Stimulated activated CD8-positive, alpha-beta memory T cell treated with anti-CD3 and anti-CD28 coated beads, Interleukin-2, amount 100 ng/mL, for 48 hours (primary cell): ENCODE measurements at places on chromosomes 7 and 10.
A peak's percentile ranks its signal among the peaks of the same experiment; 100 is the strongest.

GRCh38 chr7:36116347-36117202 is 36.5 kb upstream of the EEPD1 start:
- DNase-seq: no peak

GRCh38 chr10:13440185-13441061 is 88.4 kb downstream of the BEND7 start:
- peak; percentile 55 for DNase-seq

GRCh38 chr7:150801946-150802771 is 1.6 kb downstream of the TMEM176A start:
- DNase-seq: no peak

- peak; percentile 14 for DNase-seq
These were observed 5.7 kb upstream of the TIAL1 start for GRCh38 chr10:119602241-119603095.

- no peak for DNase-seq
These were observed 267.1 kb upstream of the FZD8 start for GRCh38 chr10:35909121-35909720.

GRCh38 chr10:116774728-116775151 is 32.4 kb upstream of the HSPA12A start:
- DNase-seq: no peak

- no peak for DNase-seq
These were observed 3.5 kb downstream of the NRF1 start for GRCh38 chr7:129615018-129615417.

DNA sequence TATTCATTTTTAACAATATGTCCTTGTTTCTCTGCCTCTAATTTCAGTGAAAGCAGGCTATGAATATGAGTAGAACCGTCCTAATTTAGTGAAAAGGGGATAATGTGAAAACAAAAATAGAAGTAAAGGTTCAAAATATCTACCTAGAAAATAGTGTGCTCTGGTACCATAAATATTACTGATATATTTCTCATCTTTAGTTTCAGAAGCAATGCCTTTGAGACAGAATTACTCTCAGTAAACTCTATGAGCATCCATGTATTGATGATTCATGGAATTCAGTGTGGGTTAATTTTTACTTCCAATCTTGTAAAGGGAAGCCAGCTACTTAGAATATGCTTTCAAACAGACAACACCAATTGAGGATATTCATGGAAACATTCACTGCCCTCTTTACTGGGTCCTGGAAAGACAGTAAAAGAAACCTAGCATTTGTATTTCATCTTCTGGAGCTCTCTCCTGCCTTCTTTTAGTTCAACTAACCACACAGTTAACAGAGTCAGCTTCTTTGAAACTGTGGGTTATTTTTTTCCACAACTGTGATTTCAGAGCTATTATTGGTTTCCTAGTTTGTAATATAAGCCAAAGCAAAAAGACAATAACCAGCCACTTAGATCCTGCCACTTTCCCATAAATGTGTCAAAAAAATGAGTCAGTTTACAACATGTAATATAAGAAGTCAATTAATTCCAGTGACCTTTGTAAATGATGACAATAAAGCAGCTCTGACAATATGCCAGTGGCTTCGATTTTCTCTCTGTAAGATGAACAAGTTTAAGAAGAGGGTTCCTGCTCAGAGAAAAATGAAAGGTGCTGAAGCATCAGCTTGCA is 1.7 kb downstream of the LRRN3 start:
- DNase-seq: no peak

- no peak for DNase-seq
These were observed at the start of gene GIMAP6 for GRCh38 chr7:150631866-150632864. Gene GIMAP6 (minus strand): TSS chr7:150632385. CDS start chr7:150630142, 2,243 bp downstream.

- no peak for DNase-seq
These were observed 30.4 kb downstream of the FOXK1 start for GRCh38 chr7:4712281-4713182.

DNA sequence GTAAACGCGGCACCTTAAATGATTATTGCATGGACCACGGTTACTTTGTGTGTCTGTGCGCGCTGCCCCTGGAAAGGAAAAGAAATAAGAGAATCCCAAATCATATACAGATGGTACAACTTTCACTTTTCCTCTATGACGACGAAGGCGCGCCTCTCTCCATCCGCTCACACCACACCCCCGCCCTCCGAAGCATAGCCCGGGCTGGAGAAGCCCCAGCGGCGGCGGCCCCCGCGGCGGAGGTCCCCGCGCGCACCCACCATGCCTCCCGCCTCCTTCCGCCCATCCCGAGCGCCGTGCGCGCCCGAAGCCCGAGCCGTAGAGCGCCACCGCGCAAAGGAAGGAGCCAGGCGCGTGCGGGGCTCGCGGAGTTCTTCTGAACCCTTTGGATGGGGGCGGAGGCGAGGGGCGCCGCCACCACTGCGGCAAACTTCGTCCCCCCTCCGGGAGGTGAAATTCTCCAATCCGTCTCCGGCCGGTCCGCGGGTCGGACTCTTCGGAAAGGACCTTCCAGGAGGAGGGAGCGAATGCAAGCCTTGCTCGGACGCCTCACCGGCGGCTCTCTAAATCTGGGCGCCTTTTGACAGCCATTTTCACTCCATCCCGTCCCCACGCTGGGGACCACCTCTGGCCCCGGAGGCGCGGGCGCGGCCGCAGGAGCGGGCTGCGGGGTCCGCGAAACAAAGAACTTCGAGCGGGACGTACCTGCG is 588 bp downstream of the GLI3 start:
- DNase-seq: no peak

GRCh38 chr7:133822001-133822641 is 305.0 kb upstream of the LRGUK start:
- no peak for DNase-seq

DNA sequence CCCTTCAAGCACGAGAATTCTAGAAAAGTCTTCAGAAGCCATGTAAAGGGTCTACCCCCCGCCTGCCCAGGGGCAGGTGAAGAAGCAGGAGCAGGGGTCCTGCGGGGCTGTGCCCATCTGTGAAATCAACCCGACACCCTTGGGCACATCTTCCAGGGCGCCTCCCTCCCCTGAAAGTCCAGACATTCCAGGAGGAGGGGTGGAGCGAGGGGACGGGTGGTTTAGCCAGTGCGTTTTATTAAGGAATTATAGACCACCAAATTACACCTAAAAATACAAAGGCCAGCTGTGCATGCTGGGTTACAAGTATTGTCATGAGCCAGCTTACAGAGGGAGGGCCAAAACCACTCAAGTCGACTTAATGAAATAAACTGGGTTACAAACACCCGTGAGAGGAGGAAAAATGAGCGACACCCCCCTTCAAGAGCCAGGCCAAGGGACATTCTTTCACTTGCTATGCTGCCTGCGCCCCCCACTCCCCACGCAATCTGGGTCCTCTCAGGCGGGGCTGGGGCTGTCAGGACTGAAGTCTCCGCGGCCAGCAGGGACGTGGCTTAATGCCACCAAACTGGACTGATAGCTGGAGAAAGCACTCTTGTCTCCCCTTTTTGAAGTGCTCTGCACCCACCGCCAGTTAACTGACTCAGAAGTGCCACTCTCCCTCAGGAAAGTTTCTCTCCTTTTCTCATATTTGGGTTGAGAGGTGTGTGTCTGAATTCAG is 360.3 kb downstream of the FRMD4A start:
- DNase-seq: no peak

- DNase-seq: no peak
These were observed 558.1 kb downstream of the MAGI2 start for GRCh38 chr7:78895393-78895792.

- no peak for DNase-seq
These were observed 81.7 kb upstream of the NRP1 start for GRCh38 chr10:33416209-33416608.

GRCh38 chr10:878895-879294 is 52.6 kb downstream of the LARP4B start:
- DNase-seq: no peak

DNA sequence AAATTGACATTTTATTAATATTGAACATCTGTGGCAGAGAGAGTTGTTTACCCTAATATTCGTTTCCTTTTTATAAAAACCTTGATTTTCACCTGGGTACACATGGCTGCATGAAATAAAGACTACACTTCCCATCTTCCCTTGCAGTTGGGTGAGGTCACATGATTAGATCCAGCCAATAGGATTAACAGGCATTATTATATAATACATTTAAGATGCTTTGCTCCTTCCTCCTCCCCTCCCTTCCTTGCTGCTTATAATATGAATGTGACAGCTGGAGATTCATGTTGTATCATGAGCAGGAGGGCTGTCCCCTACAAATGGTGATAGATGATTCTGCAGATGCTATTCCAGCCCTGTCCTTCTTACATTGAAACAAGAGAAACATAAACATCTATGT is 146.6 kb downstream of the SH2D4B start:
- DNase-seq: no peak

GRCh38 chr10:24958091-24958720 is 5.8 kb upstream of the PRTFDC1 start:
- DNase-seq: no peak

- DNase-seq: no peak
These were observed 94.5 kb upstream of the PFKP start for GRCh38 chr10:2972810-2973209.

DNA sequence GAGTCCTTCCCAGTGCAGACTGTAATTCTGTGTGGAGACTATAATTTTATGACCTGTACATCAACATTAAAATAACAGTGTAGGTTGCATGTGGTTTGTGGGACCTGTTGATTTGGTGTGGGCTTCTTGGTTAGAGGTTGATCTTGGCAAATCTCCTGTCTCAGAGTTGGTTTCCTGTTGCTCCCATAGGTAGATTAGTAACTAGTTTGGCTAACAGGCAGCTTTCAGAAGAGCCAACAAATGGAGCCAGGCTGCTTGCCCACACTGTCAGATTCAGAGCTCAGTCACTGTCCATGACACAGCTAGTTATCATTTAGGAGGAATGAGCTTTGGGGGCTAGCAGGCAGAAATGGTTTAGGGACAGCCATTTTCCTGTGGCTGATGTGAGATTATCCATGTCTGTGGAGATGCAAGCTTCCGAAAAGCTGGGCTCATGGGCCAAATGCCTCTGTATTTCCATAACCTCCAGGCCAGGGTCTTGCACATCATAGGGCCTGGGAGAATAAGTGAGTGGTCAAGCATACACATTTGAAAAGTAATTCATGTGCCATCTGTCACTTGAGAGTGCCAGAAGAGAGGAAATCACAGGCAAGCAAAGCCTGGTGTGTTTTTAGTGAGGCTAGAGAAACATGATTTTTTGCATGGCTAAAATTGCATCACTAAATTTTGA is 33.4 kb downstream of the CCM2 start:
- no peak for DNase-seq

DNA sequence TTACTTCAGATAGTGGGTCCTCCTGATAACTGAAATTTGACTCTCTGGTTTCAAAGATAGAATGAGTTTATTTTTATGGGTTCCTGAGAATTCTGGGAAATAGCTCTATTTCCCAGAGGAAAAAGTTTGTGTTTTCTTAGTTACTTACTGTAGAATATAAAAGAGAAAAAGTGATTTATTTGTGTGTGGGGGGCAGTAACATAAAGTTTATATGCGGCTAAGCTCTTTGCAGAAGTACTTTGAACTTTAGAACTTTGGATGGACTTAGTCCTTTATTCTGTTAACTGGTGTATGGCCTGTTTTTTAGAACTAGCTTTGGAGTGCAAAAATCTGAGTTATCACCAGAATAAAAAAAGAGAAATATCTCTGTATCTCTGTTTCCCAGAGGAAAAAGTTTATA is 157.1 kb downstream of the BBS9 start:
- no peak for DNase-seq

GRCh38 chr10:33041783-33042437 is 83.9 kb upstream of the ITGB1 start:
- no peak for DNase-seq

DNA sequence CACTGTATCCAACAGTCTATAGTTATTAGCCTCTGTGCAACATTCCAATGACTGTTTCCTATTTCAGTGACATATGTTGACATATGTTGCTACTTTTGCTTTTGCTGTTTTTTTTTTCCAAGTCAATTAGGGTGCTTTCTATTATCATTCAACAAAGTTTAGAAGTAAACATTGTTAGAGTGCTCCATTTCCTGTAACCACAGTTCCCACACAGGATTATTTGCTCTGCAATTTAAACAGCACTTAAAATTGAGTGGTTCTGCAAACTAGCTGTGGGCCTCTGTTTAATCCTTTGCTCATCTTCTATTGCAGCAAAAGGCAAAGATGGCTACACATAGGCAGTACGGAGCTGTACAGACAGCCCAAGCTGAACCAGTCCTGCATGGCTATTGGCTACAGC is 46.5 kb upstream of the PTN start:
- DNase-seq: no peak

DNA sequence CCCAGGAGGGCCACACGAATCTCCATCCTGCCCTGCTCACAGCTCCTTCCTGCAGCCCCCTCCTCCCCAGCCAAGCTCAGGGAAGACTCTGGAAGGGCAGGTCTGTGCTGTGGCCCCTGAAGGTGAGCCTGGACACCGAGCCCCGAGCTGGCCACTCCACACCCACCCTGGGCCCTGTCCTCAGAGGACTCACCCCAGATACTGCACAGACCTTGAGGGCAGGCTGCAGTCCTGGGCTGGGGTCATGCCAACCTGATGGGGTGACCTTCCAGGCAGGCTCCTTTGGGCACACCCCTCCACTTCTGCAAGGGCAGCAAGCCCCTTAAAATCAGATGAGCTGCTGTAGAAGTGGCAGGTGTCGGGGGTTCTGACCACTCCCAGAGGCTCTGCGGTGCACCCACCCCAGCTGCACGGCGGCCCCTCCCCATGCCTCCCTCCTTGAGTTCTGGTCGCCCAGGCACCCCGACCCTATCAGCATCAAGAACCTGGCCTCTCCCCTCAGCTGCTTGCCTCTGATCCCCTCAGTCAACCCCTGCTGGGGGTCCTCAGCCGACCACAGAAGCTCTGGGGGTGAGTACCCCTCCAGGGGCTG is 24.3 kb downstream of the YKT6 start:
- no peak for DNase-seq

GRCh38 chr7:138898255-138898654 is 82.9 kb downstream of the KIAA1549 start:
- DNase-seq: no peak

- no peak for DNase-seq
These were observed 40.8 kb downstream of the GNA12 start for GRCh38 chr7:2803342-2803692.

GRCh38 chr7:137443616-137444015 is 100.1 kb upstream of the PTN start:
- DNase-seq: no peak

DNA sequence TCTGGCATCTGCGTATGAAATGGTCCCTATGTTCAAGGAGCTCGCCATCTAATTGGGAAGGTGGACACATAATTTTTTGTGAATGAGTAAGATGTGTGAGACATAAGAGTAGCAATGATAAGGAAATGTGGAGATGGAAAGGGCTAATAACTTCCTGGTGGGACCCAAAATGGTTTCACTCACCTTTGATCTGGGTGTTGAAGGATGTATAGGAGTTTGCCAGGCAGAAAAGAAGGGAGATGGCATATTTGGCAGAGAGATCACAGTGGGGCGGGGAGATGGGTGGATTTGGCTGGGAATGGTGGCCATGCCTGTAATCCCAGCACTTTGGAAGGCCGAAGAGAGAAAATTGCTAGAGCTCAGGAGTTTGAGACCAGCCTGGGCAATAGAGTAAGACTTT is 4.5 kb downstream of the POP7 start:
- DNase-seq: no peak

GRCh38 chr7:156279635-156280034 is 360.9 kb upstream of the RNF32 start:
- no peak for DNase-seq
